HS-5 (cell line): ENCODE measurements at places on chromosomes 2 and 18.

GRCh38 chr2:58983111-58983510, 742.0 kb upstream of the FANCL start:
- DNase-seq: no peak

- no peak for DNase-seq
Observed at GRCh38 chr18:31648966-31649429, 35.4 kb downstream of the B4GALT6 start.

DNA sequence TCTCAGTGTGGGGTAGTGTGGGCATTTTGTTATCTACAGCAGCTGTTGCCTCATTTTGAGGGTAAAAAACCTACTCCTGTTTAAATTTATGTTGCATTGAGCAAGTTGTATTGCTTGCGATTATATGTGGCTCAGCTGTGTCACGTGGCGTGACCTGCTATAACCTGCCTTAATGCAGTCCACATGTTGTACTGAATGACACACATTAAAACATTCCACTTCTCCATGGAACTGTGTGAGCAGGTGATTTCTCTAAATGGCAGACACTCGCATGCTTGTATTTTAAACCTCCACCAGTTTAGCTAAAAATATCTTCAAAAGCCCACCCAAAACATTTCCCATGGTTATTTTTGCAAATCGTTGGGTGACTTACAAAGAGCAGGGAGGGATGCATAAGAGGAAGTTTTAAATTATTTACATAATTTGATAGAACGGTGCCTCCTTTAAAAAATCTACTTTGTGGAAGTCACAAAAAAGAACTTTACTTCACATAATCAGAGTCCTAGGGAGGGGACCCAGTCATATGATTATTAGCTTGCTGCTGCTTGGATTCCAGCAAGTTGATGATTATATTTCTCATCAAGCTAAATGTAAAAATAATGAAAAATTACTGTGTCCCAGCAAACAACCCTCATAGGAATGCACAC, 163.3 kb upstream of the ZEB2 start:
- no peak for DNase-seq

DNA sequence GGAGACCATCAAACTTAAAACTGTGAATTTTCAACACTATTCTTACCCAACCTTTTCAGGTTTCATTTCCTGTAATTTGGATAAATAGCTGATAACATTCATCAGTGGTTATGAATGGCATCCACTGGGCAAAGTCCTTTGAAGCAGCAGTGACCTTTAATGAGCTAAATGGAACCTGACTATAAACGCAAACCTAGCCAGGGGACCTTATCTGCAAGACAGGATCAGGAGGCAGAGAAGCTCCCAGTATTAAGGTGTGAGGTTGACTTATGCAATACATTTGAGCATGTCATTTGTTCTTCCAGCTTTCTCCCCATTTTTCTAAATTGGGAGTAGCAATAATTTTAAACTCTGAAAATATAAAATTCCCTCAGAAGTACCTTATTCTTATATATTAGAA, 38.4 kb downstream of the CREG2 start:
- no peak for DNase-seq

- peak; percentile 34 for DNase-seq
Observed at GRCh38 chr2:190637281-190637734, 11.6 kb upstream of the NAB1 start.

DNA sequence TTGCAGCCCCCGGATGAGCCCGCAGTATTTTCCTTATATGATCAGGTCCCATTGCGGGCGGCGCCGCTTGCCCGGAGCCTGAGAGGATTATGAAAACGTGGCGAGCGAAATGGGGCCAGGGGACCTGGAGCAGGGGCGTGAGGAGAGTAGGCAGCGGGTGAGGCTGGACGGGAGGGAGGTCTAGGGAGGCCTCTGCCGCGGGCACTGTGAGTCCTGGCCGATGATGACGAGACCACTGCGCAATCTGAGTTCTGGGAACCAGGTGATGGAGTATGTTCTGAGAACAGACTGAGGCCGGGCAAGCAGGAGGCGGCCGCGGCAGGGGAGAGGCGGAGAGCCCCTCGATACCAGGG, 790 bp upstream of the ACAA2 start:
- DNase-seq: no peak

DNA sequence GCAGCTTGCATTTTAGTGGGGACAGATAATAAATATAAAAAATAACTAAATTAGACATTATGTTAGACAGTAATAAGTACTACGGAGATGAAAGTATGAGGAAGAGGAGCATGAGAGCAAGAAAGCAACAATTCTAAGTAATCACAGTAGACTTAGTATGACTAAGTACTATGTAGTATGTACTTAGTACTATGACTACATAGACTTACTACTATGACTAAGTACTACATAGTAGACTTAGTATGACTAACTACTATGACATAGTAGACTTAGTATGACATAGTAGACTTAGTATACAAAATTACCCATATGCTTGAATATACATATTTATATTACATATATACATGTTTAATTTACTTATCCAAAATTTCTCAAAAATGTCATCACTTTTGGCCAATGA, 29.3 kb downstream of the CDH20 start:
- DNase-seq: no peak

GRCh38 chr2:29073933-29074332, 390 bp downstream of the PCARE start:
- DNase-seq: no peak

GRCh38 chr2:160426604-160427003, 67.0 kb downstream of the RBMS1 start:
- no peak for DNase-seq

DNA sequence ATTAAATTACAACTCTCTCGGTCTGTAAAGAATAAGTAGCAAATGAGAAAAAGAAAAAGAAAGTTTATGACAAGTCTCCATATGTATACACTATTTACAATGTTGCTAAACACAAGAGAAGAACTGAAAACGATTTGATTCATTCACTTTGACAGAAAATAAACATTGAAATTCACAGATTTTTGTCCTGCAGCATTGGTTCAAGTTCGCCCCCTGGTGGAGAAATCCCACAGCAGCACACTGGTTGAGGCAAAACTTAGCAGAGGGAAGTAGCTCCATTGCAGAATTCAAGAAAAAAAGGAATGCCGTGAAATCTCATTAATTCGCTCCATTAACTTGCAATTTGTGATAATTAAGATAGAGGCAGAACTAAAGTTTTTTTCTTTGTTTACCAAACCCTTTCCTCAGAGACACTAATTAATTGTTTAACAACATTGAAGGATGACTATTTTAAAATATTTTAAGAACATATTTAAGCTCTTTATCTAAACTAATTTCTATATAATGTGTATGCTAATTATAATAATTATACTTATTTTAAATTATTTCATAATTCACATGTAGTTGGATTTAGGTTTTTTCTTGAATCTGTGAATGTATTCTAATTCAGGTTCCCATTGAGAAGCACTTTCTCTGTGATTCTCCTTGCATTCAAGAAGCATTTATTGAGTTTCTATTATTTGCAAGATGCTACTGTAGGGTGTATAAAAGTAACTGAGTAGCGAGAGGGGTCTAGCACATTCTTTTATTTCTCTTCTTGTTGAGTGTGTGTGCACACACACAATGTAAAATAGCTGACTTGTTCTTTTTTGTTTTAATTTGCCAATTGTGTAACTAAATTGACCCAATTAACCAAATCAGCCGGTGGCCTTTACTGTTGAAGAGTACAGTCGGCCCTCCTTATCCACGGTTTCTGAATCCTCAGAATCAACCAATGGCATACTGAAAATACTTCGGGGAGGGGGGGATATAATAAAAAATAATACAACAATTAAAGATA, 74.1 kb downstream of the COL4A3 start:
- DNase-seq: peak; percentile 42

DNA sequence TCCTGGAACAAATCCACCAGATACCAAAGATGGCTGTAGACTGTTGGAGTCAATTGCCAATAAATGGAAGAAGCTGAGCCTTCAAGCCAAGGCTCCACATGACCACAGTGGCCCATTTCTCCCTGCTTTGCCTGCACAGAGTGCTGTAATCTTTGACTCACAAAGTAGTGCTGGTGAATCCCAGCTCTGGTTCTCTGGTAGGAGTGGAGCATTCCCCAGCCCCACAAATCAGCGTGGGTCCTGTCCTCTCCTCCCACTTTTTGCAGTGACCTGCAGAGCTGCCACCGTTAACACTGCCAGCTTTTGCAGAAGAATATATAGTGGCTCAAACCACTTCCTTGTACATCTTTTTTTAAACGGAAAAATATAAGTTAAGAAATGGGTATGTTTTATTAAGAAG, 93.9 kb downstream of the MGAT5 start:
- no peak for DNase-seq

DNA sequence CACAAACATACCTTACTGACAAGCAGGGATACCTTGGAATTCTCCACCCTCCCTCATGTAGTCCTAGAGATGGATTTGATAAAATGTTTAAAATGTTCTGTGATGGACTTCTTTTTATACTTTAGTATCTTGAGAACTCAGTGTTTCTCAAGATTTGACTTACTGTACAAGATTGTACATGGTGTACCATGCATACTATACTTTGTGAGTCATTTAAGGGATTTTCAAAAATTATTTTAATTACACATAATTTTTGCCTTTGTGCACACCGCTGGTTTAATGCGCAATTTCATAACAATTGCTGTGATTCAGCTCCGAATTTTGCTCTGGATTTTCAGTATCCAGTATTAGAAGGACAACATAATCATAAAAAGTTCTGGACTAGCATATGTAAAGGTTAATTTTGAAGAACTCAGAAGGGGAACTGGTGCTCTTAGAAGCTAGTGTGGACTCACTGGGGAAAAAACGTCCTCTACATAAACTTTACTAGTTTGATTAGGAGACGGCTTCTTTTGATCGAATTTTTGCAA, 78.6 kb upstream of the ACSL3 start:
- DNase-seq: no peak

DNA sequence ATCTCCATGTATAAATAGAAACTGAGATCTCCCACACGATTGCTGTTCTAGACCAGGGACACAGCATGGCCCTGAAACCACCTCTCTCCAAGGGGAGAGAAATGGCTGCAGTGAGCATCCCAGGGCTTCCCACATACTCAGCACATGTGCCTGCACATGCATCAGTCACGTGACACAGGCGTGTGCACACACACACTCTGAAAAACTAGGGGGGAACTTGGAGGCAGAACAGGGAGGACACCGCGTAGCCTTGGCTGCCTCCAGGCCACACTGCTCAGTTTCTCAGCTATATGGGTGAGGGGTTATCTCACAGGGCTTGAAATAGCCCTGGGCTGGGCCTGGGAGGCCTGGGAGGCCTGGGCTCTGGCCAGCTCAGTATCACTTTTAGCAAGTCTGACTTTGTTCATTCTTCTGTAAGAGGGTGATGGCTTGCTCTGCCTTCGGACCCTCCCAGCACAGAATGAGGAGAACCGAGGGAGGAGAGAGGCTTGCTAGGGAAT, 66.9 kb downstream of the EMX1 start:
- DNase-seq: no peak

DNA sequence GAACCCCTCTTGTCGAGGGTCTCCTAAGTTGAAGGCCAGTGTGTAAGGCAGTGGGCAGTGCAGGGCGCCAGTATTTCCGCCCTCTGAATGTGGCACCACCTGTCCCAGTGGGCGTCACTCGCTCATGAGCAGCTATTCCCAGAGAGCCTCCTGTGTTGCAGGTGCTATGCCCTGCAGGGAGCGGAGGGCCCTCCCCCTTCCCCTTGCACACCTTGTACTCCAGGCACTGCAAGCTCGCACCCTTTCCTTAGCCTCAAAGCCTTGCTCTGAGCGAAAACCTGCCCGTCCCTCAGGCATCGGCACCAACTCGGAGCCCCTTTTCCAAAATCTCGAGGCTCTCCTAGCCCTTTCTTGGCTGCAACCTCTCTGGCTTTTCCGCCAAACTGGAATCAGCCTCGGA, 282.7 kb downstream of the AGAP1 start:
- no peak for DNase-seq

GRCh38 chr2:1873343-1873742, 129.0 kb upstream of the PXDN start:
- DNase-seq: no peak

DNA sequence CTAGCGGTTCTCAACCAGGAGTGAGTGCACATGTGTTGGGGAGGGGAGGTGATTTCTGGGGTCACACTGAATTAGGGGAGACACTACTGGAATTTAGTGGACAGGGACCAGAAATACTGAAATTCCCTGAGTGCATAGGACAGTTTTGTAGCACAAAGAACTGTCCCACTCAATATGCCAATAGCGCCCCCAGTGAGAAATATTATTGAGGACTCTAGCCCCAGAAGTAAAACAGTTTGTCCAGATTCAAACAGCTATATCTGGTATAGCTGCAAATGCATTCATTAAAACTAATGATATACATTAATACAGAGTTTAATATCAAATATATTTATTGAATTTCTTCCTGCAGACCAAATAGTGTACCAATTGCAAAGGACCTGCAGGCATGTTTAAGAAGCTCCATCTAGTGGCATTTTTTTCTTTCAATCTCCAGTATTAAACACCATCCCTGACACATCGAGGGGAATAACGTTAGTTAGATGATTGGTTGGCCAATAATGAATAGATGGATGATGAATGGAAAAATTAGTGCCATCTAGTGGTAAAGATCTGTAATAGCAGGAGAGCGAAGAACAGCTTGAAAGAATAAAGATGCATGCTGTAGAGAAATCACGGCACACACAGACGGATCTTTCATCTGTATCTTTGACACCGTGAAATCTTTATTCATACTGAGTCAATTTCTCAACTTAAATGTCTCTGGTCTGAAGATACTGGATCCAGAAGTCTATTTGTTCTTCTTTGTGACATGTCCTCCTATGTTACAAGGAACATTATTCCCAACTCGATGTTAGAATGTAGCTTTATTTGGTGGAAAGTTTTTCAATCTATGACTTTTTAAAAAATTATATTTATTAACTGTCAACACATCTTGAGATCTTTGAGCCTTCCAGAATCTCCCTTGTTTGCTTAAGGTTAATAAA, 62.5 kb downstream of the DHRS9 start:
- DNase-seq: peak; percentile 55

DNA sequence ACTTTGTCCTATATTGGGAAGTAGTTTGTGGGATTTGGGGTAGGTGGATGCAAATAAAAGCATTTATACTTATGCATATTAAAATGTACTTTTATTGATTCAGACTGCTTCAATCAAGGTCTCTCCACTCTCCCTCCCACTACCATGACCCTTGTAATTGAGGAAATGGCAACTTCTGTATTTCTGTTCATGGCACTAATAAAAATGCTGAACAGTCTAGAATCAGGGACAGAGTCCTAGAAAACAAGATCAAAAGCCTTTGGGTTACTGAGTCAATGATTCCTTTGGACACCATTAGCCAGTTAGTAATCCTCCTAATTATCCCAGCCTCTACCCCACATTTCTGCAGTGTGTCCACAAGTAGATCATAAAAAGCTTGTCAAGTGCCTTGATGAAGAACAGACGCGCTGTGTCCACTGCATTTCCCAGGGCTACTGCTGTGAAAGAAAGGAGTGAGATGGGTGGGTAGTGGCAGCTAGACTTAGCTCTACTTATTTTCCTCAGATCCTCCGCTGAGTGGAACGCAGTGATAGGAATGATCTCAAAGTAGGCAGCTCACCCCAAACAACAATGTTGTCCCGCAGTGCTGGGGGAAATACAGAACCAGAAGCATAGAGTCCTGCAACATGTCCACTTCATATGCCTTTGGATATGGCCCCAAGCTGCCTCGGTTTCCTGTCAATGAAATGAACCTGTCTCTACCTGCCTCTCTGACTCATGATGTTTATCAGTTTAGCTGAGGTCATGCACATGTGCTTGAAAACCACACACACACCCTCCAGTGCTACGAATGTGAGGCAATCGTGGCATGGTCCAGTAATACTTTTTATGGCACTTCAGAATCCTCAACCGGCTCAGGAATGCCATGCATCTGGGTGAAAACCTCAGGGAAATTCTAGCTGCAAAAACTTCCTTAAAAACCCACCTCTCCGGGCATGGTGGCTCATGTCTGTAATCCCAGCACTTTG, 115.5 kb downstream of the COL6A3 start:
- peak; percentile 73 for DNase-seq

- DNase-seq: peak; percentile 26
Observed at GRCh38 chr2:234137400-234138014, 87.0 kb downstream of the SPP2 start.
